Fibroblast of skin of left biceps (primary cell): ENCODE measurements at places on chromosomes 11 and 22.

- no peak for DNase-seq
Measured at GRCh38 chr11:28961726-28962125, 853.5 kb downstream of the METTL15 start.

DNA sequence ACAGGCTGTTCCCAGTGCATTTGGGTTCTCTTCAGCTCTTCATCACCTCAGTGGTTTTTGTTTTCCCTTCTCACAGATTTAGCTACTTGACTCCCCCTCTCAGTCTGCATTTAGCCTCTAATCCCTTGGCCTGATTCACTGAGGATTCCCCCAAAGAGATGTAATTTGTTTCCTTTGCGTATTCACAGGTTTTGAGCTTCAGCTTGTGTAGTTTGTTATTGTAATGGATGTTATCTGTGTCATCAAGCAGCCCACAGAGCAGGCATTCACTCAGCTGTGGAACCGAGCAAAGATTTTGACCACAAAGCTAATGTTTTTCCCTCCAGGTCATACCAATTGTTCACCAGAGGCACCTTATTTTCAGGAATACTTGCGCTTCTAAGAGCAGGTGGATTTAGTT lies 6.4 kb upstream of the ME3 start:
- DNase-seq: no peak

DNA sequence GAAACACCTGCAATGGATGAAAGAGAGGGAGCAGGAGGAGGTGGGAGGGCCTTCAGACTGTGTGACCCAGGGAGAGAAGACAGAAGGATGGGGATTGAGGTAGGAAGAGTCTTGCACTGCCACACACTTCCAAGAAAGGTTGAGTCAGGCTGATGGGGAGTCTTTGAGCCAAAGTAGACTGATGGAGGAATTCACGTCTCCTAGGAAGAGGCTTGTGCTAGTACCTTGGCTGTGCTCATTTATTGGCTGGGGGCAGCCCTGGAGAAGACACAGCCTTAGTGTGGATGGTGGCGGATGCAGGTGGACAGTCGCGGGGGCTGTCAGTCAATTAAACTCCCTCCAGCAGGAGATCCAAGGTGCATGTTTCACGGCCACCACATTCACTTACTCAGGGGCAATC lies 16.2 kb upstream of the ACCSL start:
- DNase-seq: no peak

GRCh38 chr11:131688048-131688693 lies 317.8 kb downstream of the NTM start:
- no peak for DNase-seq

GRCh38 chr11:104033134-104033533 lies 3.3 kb upstream of the DDI1 start:
- peak; percentile 69 for DNase-seq

GRCh38 chr22:26527167-26527566 lies 14.9 kb upstream of the TFIP11 start:
- DNase-seq: no peak

- DNase-seq: peak; percentile 47
Measured at GRCh38 chr11:123129920-123130319, 65.1 kb downstream of the CLMP start.

GRCh38 chr11:120060512-120060911 lies 77.4 kb downstream of the TRIM29 start:
- no peak for DNase-seq

DNA sequence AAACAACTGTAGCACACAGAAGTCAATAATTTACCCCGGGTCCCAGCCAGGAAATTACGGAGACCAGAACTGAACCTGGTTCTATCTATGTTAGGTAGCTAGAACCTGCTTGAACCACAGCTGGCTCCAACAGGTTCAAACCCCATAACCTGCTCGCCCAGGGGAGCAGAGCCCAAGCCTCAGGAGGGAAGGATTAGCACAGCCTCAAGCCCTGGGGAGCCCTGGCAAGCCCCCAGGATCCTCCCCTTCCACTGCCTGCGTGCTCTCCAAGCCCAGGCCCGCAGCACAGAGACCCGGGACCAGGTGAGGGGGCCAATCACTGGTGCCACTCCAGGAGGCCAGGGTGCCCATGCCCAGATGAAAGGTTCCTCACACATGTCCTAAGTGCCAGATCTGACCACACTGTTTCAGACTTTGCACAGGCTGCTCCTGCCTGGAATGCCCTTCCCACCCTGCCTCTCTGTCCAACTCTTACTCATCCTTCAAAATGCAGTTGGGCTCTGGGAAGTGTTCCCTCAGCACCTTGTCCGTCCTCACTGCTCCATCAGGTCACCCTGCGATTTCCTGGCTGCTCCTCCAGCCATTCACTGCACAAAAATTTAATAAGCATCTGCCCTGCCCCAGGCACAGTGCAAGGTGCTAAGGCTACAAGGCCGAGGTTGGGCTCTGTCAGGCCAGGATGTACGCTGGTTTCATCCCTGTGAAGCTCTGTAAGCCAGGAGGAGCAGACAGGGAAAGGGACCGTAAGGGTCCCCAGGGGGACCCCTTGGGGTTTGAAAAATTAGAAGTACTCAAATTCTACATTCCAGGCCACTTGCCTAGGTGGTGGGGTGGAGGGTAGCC lies 32.2 kb downstream of the ARRB1 start:
- DNase-seq: no peak

DNA sequence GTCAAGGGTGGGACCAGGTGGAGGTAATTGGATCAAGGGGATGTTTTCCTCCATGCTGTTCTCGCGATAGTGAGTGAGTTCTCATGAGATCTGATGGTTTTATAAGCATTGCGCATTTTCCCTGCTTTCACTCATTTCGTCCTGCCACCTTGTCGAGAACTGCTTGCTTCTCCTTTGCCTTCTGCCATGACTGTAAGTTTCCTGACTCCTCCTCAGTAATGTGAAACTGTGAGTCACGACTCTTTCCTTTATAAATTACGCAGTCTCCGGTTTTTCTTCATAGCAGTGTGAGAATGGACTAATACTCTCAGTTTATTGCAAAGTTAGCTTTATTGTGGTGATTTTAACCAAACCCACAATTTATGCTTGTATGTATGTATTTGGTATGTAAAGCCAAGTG lies 878.5 kb upstream of the ANO3 start:
- no peak for DNase-seq

DNA sequence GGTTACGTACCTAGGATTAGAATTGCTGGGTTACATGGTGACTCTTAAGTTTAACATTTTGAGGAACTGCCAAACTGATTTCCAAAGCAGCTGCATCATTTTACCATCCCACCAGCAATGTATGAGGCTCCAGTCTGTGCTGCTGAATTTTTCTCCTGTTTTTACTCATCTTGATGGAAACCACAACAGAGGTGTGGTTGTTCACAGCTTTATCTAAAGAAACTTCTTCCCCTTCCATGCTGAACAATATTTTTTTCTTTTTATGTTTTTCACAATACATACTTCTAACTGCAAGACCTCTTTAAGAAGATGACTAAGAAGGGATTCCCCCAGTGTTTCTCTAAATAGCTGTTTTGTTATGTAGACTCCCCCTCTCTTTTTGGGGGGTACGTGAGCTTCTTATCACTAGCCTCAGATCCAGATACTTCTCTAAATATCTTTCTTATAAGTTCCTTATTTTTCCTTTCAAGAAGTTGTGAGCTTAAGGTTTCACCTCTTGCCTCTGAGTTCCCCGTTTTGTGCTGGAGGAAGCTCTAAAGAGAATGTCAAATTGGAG lies 24.0 kb downstream of the TCP11L1 start:
- peak; percentile 23 for DNase-seq

DNA sequence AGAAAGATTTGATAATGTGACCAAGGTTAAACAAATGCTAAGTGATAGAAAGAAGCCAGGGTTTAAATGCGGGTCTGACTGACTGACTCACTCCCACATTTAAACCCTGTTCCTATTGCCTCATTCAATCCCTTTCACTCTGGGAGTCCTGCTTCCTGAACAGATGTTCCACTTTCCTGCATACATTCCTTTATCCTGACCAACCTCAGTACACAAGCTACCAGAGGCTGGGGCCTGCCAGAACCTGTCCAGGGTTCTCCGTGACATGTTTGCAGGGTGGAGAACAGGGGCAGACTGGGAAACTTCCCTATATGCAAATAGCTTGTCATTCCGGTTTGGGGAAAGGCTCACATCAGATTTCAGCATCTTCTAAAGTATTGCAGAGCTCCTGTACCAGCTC lies 3.0 kb upstream of the ANKK1 start:
- DNase-seq: peak; percentile 65

- DNase-seq: no peak
Measured at GRCh38 chr11:40679276-40679675, 780.2 kb downstream of the LRRC4C start.

GRCh38 chr22:38204784-38205183 lies 3.0 kb downstream of the MAFF start:
- no peak for DNase-seq

DNA sequence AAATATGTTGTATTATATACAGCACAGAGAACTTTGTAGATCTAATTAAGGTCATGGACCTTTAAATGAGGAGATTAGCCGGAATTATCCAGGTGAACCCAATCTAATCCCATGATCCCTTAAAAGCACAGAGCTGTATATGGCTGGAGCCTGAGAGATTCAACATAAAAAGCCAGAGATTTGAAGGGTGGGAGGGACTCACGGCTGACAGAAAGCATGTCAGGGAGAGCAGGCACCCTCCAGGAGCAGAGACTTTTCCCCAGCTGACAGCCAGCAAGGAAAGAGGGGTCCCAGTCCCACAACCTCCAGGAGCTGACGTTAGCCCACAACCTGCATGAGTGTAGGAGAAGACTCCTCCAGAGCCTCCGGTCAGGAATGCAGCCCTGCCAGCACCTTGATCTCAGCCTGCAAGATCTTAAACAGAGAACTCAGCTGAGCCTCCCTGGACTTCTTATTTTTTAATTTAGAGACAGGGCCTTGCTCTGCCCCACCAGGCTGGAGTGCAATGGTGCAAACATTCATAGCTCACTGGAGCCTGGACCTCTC lies 20.0 kb upstream of the ADA2 start:
- no peak for DNase-seq

DNA sequence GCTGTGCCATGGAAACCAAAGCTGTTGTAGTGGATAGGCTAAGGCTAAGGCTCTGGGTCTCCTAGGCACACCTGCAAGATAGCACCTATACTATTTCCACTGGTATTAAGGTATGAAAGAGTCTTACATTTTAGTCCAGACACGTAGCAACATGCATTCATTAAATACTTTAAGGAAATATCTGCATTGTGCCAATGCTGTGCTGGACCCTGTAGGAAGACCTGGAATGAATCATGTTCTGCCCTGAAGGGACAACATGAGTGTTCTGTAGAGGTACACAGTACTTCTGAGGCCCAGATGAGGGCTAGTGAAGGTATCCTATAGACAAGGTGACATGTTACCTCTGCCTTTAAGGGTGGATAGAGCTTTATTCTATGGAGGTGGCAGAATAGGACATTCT lies 35.2 kb upstream of the RRM1 start:
- no peak for DNase-seq

GRCh38 chr11:111975076-111975806 lies 38.1 kb downstream of the DIXDC1 start:
- no peak for DNase-seq
